Activated naive CD4-positive, alpha-beta T cell (primary cell): ENCODE measurements at places on chromosomes 6 and 20.

DNA sequence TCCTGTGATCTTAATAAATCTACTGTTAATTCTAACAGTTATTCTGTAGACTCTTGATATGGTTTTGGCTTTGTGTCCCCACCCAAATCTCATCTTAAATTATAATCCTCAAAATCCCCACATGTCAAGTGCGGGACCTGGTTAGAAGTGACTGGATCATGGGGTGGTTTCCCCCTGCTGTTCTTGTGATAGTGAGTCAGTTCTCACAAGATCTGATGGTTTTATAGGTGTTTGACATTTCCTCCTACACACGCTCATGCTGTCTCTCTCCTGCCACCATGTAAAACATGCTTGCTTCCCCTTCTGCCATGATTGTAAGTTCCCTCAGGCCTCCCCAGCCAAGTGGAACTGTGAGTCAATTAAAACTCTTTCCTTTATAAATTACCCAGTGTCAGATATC is 10.5 kb upstream of the EPB41L2 start:
- DNase-seq = no peak

GRCh38 chr6:82205930-82206392 is 41.6 kb downstream of the IBTK start:
- no peak for DNase-seq

GRCh38 chr6:41678511-41679084 is 40.3 kb downstream of the MDFI start:
- DNase-seq = no peak

GRCh38 chr6:74312081-74312480 is 616.1 kb downstream of the CD109 start:
- DNase-seq = no peak

DNA sequence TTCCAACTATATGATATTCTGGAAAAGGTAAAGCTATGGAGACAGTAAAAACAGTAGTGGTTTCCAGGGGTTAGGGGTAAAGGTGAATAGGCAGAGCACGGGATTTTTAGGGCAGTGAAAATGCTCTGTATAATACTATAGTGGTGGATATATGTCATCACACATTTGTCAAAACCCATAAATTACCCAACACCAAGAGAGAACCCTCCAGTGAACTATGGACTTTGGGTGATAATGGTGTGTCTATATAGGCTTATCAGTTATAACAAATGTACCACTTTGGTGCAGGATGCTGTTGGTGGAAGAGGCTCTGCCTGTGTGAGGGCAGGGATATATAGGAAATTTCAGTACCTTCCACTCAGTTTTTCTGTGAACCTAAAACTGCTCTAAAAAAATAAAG is 149.9 kb downstream of the GPX5 start:
- no peak for DNase-seq

GRCh38 chr6:3208098-3208774 is 19.2 kb downstream of the TUBB2B start:
- no peak for DNase-seq

- DNase-seq = no peak
Measured at GRCh38 chr6:33373960-33374910, 17.4 kb upstream of the KIFC1 start.

GRCh38 chr6:156348424-156348823 is 428.8 kb upstream of the ARID1B start:
- DNase-seq = no peak

GRCh38 chr20:61897401-61898295 is 168.0 kb downstream of the TAF4 start:
- DNase-seq = no peak

GRCh38 chr6:142329486-142330113 is 27.8 kb downstream of the ADGRG6 start:
- DNase-seq = no peak

DNA sequence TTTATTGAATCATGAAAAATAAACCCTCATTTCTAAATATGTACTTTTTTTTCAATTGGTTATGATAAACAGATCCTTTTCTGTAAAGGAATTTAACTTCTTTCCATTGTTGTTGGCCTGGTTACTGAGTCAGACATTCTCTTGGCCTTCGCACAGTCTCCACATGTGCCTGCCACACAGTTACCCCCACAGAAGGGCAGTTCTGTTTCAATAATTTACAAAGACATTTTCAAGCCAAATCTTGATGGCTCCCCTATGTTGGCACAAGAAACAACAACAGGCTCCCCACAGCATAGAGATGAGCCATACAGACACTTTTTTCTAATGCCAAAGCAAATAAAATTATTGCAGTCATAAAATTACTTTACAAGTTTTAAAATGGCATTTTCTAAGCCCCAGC is 55.6 kb upstream of the BEND6 start:
- DNase-seq = no peak

DNA sequence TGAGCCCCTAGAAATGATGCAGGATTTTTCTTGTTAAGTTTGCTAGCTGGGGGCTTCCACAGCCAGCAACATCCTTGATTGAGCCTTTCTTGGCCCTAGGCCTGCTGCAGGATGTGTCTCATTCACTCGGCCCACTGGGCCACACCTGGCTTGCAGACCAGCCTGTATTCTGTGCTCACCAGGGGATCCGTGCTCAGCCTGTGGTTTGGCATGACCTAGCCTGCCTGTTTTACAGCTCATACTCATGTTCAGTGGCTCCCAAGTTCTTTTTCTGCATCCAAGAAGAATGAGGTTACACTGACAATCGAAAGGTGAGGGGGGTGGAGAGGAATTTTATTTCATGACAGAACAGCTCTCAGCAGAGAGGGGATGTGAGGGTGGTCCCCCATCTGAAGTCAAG is 263.4 kb downstream of the RIMS1 start:
- DNase-seq = no peak

- no peak for DNase-seq
Measured at GRCh38 chr20:62043131-62043914, 22.4 kb downstream of the TAF4 start.

DNA sequence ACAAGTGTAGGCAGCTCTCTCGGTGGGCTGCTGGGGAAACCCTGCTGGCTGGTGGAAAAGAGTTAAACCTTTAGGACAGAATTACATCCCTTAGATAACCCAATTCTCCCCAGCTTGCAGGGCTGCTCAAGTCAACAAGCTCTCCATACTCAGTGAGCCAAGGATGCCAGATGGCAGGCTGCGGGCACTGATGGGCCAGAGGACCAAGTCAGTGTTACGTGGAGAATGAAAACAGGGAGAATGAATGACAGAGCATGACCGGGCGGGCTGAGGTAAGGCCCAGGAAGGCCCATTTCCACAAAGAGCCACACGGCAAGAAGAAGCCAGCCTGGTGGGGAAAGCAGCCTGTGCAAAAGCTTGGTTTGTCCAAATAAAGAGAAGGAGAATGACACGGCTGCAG is 58.7 kb upstream of the CD93 start:
- no peak for DNase-seq

- no peak for DNase-seq
Measured at GRCh38 chr20:7248281-7249201, 481.1 kb downstream of the BMP2 start.

DNA sequence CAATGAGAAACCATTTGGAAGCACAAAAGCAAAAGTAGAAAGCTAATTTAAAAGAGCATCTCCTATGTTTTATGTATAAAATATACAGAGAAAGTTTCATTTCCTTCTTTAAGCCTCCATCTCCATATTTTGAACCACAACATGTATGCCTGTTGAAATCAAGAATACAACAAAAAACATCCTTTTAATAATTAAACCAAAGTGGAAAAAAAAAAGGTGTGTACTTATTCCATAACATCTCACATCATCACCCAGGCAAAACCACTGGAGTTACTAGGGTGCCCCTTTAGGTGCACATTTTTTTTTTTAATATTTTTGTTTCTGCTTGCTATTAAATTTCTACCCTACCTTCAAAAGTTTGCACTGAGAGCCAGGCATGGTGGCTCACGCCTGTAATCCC is 43.0 kb downstream of the EDN1 start:
- DNase-seq = no peak

- DNase-seq = no peak
Measured at GRCh38 chr6:143119260-143119659, 58.6 kb downstream of the AIG1 start.

GRCh38 chr6:25181350-25181724 is 97.8 kb upstream of the CARMIL1 start:
- DNase-seq = no peak

DNA sequence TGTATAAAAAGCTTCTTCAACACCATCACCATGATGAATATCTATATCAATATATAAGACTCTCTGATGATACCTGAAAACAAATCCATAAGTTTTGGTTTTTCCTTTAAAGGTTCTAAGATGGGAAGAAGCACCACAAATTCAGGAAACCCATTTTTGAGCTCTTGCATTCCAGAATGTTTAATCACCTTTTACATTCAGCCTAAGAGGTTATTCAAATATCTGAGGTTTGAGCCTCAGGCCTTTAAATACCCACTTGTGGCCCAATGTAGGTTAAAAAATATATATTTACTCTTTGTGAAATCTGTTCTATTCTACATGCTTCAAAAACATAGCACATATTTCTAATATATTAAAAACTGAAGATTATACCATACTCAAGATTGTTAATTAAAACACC is 17.6 kb downstream of the HDAC2 start:
- no peak for DNase-seq

- no peak for DNase-seq
Measured at GRCh38 chr6:21996425-21997118, 300.3 kb downstream of the PRL start.

GRCh38 chr20:57959018-57959417 is 249.2 kb upstream of the PMEPA1 start:
- DNase-seq = no peak

- DNase-seq = no peak
Measured at GRCh38 chr20:52724541-52724940, 247.6 kb upstream of the TSHZ2 start.

GRCh38 chr20:22394583-22394982 is 189.8 kb downstream of the FOXA2 start:
- DNase-seq = no peak

GRCh38 chr20:42378826-42379225 is 760.6 kb upstream of the CHD6 start:
- DNase-seq = no peak

GRCh38 chr20:57964011-57964862 is 254.4 kb upstream of the PMEPA1 start:
- no peak for DNase-seq

GRCh38 chr6:148884461-148884860 is 137.6 kb downstream of the UST start:
- no peak for DNase-seq

- no peak for DNase-seq
Measured at GRCh38 chr20:25538838-25539665, 46.3 kb downstream of the NINL start.

- no peak for DNase-seq
Measured at GRCh38 chr20:49969946-49970345, 12.8 kb upstream of the SNAI1 start.

- no peak for DNase-seq
Measured at GRCh38 chr20:49319208-49319809, 41.5 kb upstream of the ZNFX1 start.

- DNase-seq = no peak
Measured at GRCh38 chr6:164753517-164753916, 555.9 kb downstream of the C6orf118 start.

- DNase-seq = no peak
Measured at GRCh38 chr6:72588155-72588554, 33.7 kb upstream of the KCNQ5 start.

GRCh38 chr20:10671919-10672623 is 1.7 kb downstream of the JAG1 start:
- DNase-seq = no peak

DNA sequence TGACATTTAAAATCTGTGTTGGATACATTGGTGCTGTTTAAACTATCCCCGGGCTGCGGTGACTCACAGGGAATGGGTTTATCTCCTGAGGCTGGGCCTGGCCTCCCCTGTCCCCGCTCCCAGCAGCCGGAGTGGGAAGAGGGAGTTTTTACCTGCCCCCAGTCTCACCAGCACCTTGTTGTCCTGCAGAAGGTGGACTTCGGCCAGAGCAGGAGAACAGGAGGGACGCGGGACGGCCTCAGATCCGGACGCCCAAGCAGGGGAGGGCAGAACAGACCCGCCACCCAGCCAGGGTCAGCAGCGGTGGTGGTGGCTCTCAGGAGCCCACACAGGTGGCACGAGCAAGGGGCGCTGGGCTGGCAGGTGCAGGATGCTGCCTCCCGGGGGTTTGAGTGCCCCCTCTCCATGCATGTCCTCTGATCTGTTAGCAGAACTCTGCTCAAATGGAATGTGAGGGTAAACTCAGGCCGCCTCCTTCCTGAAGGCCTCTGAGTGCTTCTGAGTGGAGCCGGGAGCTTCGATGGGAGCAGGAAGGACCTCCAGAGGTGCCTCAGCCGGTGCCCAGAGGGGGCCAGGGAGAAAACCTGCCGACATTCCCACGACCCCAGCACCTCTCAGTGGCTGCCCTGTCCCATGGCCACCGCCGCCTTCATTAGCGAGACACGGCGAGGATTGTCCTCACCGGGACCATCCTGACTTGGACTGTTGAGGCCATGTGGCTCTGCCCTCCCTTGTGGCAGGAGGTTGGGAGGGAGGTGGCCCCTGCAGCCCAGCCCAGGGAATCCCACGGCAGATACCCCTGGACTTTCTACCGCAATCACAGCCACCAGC is 43.4 kb upstream of the MRGBP start:
- DNase-seq = no peak

DNA sequence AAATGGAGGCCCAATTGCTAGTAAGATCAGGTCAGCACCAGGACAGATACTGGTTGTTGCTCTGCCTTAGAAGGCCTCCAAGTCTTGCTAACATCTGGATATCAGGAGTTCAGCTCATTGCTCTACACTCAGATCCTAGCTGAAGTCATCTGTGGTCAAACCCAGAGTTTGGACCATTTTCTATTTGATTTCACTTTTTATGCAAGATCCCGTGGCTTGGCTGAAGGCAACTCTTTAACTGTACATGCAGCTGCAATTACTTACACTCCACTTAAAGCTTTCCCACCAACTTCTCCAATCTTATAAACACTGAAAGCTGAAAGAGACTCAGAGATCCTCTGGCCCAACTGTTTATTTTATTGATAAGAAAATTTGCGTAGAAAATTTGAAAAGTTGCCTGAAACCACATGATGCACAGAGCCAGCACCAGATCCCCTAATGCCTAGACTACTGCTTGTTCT is 2.7 kb downstream of the SLC17A2 start:
- no peak for DNase-seq
